ENCODE measurements at places on chromosomes 6 and 20.

DNA sequence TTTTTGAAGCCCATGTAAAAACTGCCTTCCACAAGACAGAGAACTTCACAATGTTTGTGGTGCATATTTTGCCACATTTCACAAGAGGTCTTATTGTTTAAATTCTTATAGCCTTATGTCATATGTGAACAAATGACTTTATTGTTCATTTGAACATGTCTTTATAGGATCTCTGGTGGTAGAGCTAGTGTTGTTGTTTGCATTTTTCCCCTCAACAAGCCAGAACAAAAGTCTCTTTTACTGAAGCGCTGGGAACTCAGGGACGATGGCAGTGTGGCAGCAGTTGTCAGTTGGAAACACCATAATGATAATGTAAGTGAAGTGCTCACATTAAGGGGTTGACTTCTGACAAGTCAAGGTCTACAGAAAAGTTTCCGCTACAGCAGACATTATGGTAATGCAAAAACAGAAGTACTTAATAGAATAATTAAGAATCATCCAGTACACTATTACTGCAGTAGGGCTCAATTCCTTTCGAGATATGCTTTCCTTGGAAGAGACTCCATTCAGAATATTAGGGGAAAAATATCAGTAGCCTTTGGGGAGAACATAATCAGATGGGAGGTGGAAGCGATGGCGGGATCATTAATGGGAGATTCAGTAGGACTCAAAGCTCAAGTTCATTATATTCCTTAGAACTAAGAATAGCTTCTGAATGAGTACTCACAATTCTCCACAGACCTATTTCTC, 180.0 kb downstream of the GJA10 start:
- no peak for DNase-seq

- DNase-seq: peak; percentile 3
Observed at GRCh38 chr20:1983301-1983700, 10.6 kb downstream of the PDYN start.

DNA sequence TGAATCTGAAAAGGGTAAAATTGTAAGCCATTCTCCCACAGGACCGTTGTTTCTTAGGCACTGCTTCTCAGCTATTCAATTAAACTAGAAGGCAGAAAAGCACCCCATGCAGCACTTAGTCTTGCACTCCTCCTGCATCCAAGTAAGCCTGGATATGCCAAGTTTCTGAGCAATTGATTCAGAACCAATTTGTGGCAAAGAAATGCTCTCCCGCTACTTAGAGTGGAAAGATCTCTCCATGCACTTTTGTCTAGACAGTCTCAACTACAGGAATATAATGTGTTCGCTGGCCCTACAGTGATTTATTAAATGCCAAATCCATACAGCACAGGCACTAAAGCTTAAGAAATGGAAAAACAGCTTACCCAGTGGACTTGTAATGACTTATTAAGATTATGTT, 338.5 kb downstream of the HACE1 start:
- DNase-seq: no peak

- no peak for DNase-seq
Observed at GRCh38 chr6:21780141-21780540, 186.6 kb downstream of the SOX4 start.

DNA sequence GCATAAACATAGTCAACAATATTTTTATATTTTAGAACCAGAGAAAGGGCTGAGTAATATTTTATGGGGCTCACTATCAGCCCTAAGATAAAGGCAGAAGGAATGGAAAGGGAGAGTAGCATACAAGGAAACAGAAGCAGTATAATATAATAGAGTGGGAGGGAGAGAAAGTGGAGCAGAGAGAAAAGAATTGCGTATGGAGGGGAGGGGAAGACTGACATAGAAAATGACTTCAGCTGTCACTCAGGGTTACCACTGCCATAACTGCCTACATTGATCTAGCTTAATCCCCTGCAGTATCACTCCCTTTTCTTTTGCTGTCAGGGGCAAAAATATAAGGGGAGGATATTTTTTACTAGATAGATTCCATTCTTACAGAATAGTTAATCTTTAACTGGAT, 1133.5 kb upstream of the MAP3K7 start:
- DNase-seq: no peak

DNA sequence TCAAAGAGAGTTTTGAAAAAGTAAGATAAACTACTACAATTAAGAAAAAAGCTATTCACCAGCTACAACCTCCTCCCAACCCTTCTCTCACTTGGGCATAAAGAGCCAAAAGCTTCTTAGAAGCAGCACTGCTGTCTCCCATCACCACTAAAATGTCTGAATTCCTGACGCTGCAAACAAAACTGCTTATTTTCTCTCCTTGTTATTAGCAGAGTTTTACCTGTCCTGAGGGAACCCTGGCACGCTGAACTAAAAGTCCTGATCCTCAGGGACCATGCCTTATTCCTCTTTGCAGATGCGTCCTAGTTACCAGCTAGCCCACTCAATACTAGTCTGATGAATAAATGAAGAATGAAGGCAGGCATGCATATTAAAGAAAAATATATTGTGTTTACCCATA, 1.1 kb downstream of the HACE1 start:
- DNase-seq: no peak

- DNase-seq: no peak
Observed at GRCh38 chr6:105192707-105193465, 13.1 kb upstream of the POPDC3 start.

DNA sequence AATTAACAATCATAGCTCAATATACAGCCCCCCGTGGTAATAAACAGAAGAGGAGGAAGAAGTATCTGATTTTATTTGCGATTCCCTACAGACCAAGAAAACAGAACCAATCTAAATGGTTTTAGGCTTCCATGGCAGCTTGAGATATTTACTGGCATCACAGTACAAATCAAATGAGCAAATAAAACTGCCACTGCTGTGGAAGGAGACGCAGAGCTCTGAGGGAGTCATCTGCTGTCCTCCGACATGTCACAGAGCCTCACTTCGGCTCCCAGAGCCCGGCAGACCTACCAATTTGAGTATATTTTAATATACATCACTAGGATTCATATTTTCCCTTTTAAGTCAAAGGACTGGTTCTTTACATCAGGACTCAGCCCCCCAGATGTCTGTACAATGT, 145.2 kb upstream of the KCNQ5 start:
- DNase-seq: no peak

- DNase-seq: no peak
Observed at GRCh38 chr20:60048634-60049521, 90.7 kb downstream of the CDH26 start.

DNA sequence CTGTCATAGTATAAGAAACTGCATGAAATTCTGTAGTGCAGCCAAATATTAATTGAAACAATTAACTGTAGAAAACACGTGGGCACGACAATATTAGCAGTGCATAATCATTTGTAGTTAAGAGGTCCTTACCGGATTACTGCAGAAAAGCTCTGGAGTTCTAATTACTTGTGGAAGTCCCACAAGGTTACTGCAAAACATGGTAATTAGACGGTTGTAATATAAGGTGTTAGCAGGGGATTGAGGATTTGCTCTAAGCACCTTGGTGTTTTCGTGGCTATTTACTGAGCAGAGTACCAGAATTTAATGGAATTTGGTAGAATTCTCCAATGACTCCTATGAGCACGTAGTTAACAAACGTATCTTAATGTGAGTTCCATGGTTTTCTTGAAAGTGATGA, 473.6 kb upstream of the AGPAT4 start:
- no peak for DNase-seq

- DNase-seq: no peak
Observed at GRCh38 chr6:166251211-166251610, 57.0 kb downstream of the PRR18 start.

DNA sequence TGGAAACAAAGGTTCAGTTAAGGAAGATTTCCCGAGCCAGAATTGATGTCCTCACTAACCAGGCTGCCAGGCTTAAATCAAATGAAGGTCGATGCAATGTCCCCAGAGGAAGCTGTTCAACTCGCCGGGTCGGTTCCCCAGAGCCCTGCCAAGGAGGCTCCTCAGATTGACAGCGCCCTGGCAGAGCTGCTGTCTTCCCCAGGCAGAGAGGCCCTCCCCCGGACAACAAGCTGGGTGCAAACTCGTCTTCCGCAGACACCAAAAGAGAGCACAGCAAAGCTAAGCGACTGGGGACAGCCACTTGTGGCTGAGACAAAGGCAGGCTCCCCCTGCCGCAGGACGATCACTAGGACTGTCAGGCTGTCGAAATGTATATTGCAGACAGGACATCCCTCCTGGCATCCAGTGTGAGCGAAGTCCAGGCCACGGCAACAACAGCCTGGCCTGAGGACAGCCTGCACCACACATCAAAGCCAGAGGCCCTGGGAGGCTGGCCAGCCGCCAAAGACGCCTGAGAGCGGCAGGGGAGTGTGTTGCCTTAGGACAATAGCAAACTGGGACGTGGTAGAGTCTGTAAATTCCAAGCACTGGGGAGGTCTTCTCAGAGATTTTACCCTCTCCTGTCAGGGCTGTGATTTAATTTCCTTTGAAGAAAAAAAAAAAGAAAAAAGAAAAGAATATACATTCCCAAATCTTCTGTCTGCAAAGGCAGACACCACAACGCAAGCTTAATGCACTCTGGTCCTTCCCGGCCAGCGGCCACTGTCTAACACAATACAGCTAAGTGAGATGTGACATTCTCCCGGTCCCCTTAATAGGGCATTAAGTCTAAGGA, 99.1 kb downstream of the HIVEP2 start:
- no peak for DNase-seq

All from KG1 (cell line).